ENCODE measurements at places on chromosomes 3 and 15.

DNA sequence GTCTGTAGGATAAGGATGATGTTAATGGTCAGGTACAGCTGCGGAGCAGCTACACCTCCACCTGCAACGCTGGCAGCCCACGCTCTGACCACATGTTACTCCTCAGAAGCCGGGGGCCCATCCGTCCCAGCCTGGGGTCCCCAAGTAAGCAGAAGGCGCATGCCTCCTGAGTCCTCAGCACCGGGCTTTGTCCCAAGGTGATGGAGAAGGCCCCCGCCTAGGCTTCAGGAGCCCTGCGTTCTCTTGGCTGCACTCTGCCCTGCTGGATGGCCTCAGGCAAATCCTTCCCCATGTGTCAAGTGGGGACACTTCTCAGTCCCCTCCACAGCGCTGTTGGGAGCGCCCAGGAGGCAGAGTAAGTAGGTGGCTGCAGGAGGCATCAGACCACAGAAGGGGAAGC is 14.4 kb downstream of the STRA6 start:
- no peak for DNase-seq

DNA sequence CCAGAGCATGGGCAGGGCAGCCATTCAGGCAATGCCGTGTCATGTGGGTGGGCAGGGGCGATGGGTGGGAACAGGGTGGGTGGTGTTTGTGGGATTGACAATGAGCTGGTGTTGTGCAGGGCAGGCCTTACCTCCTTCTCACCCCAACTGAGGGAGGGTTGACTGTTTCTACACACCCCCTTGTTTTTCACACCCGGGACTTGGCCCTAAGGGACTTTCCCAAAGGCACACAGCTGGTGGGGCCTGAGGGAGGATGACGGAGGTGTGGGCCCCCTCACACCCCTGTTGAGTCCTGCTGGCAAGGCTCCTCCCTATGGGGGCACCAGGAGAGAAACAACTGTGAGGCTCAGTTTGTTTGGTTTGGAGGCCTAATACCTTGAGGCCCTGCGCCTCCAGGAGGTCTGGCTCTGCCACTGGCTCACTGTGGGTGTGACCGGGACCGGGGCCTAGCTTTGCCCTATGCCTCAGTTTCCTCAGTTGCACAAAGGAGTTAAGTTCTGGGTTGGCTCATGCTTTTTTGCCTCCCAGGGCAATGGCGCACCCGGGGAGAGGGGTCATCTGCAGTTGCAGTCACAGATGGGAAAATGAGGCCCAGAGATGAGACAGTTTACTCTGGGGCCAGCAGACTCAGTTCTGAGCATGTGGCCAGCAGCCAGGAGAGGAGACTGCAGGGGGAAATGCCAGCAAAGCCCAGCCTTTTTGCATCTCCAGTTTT is 5.1 kb upstream of the DNAH1 start:
- no peak for DNase-seq

DNA sequence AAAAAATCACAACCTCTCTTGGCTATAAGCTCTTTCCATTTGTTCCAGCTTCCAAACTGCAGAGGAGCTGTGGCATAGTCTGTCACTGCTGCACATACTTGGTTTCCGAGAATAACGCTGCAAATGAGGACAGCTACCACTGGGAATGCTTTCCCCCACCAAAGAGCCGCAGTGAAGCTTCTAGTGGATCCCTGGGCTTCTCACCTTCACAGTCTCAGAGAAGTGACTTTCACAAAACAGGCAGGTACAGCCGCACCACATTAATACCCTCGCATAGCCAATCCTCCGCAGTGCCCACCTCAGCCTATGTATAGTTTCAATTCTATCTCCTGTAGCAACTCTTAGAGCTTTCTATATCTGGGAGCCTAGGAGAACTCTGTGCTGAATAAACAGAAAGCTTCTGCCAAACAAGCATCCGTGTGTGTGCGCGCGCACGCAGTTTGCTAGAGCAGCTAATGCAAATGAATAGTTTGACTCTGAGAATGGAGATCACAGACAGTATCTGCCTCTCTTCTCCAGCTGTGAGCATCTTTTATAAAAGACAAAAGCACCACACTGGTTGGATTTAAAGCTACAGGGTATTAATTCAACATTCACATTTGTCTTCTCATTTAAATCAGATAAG is 81.9 kb upstream of the PLXND1 start:
- peak; percentile 63 for DNase-seq

GRCh38 chr15:65731926-65732325 is 60.2 kb downstream of the DENND4A start:
- DNase-seq, result no peak

DNA sequence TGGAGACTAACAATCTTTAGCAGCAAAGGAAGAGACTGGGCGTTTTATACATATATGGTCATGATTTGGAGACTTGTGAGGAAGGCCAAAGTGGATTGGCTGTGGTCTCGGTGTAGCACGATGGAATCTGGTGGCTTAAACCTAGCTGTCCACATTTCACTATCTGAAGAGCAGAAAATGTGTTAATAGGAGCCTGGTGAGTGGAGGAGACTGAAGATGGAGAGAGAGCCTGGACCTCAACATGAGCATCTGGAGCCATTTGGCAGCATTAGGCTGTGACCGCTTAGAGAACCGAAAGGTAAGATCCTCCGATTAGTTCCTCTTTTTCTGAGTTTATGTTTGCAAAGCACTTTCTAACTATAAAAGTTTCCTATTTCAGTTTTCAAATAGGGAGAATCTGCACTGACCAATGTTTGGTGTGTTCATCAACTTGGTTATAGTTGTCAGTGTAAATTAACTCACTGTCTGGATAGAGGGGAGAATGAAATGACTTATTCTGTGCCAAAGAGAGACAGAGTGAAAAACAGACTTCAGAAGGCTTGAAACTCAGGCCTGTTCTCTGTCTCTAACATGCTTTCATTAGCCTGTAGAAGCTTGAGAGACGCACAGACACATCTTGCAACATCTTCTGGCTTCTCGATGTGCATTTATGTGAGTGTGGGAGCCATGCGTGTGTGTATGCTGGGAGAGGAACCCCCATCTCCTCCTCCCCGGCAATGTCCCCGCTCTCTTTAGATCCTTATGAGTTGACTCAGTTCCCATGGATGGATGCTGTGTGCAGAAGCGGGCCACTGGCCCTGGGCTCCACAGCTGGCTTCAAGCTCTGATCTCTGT is 244.7 kb upstream of the TBL1XR1 start:
- DNase-seq, result no peak

DNA sequence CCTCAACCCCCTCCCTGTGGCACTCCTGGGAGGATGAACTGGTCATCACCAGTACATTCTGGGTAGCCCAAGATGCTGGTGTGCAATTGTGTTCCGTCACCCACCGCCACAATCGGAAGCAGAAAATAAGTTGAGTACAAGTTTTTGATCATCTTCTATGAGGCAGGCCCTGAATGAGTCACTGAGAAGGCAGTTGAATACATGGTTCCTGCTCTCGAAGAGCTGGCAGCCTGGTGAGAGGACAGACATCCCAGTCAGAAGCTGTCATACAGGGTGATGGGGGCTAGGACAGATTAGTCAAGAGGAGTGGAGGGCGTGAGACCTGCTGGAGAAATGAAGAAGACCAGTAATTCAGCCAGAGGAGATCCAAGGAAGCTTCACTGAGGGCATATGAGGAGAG is 6.2 kb downstream of the CEMIP start:
- DNase-seq, result no peak

- no peak for DNase-seq
Observed at GRCh38 chr3:64345371-64345770, 120.1 kb upstream of the PRICKLE2 start.

- DNase-seq, result peak; percentile 47
Observed at GRCh38 chr3:51434746-51435327, 43.8 kb downstream of the RBM15B start.

DNA sequence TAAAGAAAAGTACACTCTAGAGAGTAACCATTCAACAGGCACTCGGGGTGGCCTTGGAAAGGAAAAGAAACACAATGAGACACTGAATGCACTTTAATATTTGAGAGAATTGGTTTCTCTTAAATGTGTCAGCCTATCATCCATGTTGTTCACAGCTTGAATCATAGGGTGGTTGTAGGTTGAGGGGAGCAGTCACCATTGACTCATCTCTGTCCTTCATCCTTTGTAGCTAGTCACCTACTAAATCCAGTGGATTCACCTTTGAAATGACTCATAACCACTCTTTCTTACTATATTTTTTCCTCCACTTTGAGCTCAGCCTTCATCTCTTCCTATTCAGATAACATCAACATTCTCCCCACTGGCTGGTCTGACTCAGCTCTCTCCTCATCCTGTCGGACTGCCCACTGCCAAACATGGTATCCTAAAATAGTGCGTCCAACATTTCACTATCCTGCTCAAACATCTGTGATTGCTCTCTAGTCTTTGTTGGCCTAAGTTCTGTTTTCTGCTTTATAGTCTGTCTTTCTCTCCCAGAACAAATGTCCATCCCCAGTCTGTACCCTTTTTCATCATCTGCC is 182.7 kb upstream of the GADL1 start:
- peak; percentile 24 for DNase-seq

All from ACHN (cell line).